Stimulated activated CD8-positive, alpha-beta memory T cell treated with anti-CD3 and anti-CD28 coated beads, Interleukin-7, amount 100 ng/mL, for 1 hour (primary cell): ENCODE measurements at places on chromosomes 1 and 21.

GRCh38 chr1:175576865-175577264 lies 166.5 kb downstream of the TNR start:
- DNase-seq: no peak

GRCh38 chr1:119870917-119871596 lies 25.3 kb downstream of the ADAM30 start:
- DNase-seq: peak; percentile 24

DNA sequence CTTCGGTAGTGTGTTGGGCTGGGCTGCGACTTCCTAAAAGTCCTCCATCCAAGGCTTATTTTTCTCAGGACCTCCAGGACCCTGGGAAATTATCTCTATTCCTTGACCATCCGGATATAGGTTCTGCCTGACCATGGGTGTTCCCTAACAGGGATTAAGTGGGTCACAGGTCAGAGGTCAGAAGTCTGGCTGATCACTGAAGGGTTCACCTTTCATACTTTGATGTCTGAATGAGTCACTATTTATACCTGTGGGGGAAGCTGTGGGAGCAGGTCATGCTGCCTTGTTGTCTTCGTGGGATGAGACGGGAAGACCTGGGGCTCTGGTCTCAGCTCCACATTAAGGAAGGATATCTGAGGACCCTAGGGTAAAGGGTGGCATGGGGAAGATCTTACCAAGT lies 65.0 kb upstream of the ETV3 start:
- no peak for DNase-seq

DNA sequence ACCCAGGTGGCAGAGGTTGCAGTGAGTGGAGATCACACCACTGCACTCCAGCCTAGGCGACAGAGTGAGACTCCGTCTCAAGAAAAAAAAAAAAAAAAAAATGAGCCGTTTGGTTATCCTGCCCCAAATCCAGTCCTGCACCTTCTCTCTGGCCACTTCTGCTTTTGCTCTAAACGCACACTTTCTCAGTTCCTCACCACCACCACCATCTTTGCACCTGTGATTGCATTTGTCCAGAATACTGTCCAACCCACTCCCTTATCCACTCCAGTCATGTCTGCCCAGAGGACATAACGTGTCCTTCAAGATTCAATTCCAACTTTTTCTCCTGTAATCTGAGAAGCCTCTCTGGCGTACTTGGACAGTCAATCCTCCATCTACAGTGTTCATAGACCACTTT lies 2.2 kb upstream of the NEK2 start:
- no peak for DNase-seq

- DNase-seq: no peak
These were observed 27.7 kb upstream of the FMO1 start for GRCh38 chr1:171220581-171221054.

DNA sequence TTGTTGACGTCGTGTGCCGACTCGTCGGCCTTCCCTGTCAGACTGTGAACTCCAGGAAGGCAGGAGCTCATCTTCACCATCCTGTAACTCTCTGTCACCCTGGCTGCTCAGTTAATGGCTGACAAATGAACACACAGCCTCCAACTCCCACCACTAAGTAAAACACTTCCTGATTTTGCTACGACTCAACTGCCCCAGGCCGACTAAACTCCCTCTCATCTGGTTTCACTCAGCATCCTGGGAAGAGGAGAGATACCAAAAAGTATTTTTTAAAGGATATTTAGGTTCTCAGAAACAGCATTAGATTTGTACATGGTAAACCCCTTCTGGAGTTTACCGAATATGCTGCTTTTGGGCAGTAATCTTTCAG lies 18.2 kb upstream of the LHX4 start:
- no peak for DNase-seq

DNA sequence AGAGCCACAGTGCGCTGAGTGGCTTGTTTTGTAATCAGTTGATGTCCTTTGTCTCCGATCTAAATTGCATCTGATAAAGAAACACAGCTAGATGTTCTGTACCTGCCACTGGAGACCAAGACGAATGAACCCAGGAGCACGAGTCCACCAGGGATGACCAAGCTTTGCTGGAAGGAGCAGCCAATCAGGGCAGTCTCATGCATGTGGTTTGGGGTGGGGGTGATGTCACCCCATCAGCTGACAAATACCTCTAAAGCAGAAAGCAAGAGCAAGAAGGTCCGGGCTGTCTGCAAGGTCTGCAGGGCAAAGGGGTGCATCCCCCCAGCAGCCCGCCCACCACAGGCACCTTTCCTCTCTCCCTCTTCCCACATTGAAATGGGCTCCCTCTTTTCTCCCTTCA lies 653.8 kb downstream of the AJAP1 start:
- no peak for DNase-seq

DNA sequence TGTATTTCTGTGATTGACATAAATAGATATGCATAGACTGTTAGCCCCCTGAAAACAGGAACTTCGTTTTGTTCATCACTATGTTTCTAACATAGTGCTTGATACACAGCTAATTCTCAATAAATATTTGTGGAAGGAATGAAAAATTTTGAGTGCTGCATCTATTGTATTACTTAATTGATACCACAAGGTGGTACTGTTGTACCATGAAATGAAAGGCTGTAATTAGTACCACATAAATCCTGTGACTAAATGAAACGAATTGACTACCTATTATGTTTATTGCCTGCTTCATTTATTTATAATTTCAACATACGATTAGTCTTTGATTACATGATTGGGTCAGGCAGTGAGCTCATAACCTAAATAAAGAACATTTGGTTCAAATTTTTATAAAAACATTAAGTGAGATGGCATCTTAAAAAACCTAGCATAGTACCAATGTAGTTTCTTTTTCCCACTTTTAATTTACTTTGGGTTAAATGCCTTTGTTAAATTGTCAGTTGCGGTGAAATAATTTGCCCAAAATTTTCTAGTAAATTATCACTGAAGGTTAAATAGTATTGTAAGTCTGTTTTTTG lies 15.0 kb upstream of the TGFB2 start:
- no peak for DNase-seq

DNA sequence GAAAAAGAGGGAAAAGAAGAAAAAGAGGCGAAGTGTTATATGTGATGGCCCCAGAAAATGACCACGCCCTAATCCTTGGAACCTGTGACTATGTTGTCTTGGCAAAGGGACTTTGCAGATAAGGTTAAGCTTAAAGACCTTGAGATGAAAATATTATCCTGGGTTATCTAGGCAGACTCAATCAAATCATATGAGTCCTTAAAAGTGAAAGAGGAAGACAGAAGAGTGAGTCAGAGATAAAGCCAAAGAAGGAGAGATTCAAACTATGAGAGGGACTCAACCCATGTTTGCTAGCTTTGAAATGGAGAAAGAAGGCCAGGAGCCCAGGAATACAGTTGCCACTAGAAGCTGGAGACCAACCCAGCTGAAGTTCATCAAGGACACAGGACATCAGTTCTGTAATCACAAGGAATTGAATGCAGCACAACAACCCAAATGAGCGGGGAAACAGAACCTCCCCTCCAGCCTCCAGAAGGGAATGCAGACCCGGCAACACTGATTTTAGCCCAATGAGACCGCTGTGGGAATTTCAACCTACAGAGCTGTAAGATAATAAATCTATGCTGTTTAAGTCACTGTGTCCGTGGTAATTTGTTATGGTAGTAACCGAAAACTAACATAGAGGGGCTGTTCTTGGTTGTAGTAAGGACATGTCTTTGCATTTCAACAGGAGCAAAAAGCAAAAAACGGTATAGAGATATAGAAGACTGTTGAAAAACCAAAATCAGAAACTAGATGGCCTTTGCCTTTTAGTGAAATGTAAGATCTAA lies 4.2 kb upstream of the RGS8 start:
- DNase-seq: no peak

GRCh38 chr1:25952841-25953401 lies 44.9 kb downstream of the PAFAH2 start:
- no peak for DNase-seq
